NCI-H2029 treated with DMSO at 0.1 percent for 48 hours (cell line): ENCODE measurements at places on chromosomes 11 and 22.

DNA sequence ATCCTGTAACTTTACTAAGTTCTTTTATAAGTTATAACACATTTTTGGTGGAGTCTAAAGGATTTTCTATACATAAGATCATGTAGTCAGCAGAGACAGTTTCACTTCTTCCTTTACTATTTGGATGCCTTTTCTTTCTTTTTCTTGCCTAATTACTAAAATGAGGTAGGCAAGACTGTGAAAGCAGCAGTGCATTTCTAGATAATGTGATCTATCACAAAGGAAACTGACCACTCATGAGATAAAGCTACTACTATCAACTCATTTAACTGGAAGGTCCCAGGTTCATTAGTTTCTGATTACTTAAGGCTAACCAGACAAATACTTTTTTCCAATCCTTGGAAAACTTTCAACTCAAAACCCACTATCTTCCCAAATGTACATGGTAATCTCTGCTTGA lies 196.2 kb upstream of the E2F8 start:
- no peak for DNase-seq

DNA sequence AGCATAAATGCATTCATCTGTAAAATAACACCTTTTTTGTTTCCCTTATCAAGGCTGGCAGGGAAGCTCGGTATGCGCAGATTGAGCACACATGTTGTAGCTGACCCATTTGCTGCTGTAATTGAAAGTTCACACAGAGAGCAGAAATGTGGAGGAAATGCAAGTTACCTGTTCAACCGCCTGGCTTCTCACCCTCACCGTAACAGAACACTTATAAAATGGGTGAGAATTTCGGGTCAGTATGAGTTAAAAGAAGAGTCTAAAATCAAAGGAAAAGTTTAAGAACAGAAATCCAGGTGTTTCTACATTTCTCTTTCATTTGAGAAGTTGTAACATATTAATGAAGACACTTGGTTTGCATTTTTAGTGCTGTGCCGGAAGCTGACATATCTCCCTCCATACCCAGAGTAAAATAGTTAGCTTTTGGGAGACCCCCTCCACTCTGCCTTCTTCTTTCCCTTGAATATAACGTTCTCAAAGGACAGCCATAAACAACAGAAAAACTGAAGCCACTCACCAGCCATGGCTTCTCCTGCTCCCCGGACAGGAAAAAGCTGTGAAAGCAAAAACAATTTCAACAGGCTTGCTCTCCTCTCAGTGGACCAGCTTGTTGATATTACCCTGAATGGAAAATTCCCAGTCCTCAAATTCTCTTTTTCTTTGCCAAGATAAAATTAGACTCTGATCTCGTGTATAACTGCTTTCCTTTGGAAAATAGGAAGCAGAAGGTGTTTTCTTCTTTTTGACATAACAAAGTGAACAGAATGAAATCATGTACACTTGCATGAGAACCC lies at the start of gene CASP12:
Gene CASP12 (minus strand): TSS at position 570 of the 794 bp plus-strand sequence.
- no peak for DNase-seq

GRCh38 chr22:28521451-28521850 lies 158.2 kb downstream of the TTC28 start:
- DNase-seq, result no peak

DNA sequence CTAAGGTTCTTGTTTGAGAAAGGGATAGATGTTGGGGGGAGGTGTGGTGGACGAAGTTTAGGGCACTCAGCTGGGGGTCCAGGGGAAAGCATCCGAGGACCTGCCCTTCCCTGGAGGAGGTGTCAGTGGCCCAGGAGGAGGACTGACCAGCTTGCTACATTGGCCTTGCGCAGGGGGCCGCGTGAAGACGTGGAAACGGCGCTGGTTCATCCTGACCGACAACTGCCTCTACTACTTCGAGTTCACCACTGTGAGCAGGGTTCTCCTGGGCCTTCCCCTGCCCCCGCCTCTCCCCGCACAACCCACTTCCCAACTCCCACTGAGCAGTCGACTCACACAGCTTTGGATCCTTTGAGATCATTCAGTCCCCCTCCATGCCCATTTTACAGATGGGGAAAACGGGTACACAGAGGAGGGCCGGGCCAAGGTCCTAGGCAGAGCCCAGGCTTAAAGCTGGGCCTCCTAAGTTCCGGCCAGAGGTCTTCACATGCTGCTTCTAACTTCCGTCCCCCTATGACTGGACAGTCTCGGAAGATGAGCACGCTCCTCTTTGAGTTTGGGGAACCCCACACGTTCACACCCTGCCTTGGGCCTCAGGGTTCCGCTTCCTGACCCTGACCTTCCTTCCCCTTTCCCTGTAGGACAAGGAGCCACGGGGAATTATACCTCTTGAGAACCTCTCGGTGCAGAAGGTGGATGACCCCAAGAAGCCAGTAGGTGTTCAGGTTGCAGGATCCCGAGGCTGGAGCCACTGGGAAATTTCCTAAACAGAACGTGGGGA lies 28.7 kb downstream of the CYTH4 start:
- DNase-seq, result no peak

DNA sequence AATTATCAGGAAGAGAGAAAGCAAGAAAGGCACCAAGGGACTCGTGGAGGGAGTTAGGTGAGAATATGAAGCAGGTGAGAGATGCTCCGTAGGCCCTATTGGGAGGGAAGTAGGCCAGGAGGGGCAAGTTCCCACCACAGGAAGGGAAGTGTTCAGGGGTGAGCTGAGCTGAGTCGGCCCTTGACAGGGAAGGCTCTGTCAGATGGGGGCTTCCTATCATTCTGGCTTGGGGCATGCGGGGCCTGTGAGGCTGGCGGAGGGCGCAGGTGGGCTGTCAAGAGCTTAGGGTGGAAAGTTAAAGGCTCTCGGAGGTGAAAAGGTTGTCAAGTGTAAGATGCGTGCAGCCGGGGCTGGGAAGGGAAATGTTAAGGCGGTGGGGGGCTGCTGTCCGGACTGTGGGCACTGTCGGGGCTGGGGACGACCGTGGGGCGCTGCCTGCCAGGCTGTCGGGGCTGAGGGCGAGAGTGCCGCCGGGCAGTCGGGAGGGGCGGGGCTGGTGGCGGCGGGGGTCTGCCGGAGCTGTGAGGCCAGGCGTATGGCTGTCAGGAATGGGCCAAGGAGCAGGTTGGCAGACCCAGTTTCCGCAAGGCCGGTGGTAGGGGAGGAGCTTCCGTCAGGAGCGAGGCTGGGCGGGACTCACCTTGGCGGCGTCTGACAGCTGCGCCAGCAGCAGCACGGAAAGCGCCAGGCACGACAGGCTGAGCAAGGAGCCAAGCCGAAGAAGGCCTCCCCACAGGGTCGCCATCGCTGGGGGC lies 496 bp downstream of the TMEM9B start:
- DNase-seq, result peak; percentile 50

DNA sequence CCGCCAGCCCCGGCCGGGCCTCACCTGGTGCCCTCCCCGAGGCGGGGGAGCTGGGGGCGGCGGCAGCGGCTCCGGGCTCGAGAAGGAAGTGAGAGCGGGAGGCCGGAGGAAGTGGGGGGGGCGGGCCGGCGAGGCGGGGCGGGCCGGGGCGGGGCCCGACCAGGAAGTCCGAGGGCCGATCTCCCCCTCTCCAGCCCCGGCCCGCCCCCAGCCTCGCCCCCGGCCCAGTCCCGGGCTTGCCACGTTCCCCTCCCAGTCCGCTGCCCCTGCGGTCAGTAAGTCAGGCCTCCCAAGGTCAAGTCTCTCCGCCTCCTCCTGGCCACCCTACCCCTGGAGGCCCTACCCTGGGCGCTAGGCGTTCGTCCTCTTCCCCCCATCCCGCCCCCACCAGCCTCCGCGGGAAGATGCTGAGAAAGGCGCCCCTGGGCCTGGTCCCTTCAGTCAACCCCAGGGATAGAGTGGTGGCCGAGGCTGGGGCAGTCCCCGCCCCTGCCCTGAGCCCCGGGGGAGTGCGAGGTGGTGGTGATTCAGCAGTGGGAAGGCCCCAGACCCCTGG lies at the start of gene RHOG:
Gene RHOG (minus strand): TSS at position 90 of the 556 bp plus-strand sequence. CDS start 12,821 bp downstream, outside the sequence.
- no peak for DNase-seq

- no peak for DNase-seq
Observed at GRCh38 chr22:36781656-36782627, 6.0 kb upstream of the IFT27 start.

DNA sequence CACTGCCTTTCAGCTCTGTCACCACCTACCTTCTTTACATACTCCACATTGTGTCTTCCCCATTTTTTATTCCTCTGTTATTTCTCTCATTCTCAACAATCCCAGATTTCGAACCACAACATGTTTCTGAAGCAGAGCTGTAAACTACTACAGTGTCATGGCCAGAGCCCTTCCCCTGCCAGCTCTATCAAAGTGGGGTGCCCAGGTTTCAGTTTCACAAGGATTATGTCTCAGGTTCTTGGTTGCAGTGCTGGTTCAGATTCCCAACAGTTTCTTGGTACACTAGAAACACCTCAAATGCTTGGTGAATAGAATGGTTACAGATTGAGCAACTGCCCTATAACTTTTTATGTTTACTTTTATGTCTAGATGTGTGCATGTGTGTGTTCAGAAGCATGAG lies 172.7 kb upstream of the MTNR1B start:
- DNase-seq, result no peak

DNA sequence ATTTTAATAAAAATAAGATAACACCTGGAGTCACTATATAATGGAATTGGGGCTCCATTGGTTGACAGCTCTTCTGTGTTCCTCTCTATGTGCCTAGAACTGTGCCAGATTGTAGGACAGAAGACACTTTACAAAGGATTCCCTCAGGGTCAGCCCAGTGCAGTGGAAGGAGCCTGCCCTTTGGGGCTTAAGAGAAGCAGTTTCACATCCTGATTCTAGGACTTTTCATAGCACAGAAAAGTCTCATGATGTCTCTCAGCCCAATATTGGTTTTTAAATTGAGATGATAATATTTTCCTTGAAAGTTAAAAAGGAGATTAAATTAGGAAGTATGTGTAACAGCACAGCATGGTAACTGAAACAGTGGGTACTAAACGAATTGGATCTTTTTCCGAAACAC lies 7.1 kb downstream of the PLAAT4 start:
- DNase-seq, result no peak

- no peak for DNase-seq
Observed at GRCh38 chr22:38202437-38203089, 769 bp downstream of the MAFF start.

- no peak for DNase-seq
Observed at GRCh38 chr22:28899199-28899853, 16.0 kb downstream of the ZNRF3 start.

DNA sequence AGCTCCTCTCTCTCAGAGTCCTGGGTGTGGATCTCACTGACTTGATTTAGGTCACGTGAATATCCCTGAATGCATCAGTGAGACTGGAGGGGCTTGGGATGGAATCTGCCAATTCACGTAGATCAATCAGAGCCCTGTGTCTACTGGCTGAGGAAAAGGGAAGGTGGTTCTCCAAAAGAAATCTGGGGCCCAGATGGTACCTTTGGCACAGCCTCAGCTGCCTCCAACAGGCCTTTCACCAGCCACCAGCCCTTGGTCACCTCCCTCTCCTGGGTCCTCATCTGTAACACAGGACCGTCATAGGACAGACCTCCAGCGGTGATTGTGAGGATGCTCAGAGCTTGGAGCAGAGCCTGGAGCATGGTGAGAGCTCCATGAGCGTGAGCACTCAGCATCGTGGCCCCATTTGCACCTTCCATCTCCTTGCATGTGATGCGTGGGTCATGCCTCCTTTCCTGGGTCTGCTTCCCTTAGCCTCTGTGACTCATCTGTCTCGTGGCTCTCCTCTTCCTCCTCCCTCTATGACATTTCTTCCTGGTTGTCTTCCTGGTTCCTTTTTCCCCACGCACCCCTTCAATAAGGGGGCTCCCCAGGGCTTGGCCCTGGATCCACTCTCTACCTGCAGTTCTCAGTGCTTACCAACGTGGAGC lies 7.5 kb upstream of the MIEF1 start:
- DNase-seq, result no peak

- DNase-seq, result no peak
Observed at GRCh38 chr11:66856496-66857233, at the start of gene LRFN4. LRFN4 (plus strand) TSS chr11:66857064; CDS start chr11:66857745, 681 bp downstream.

GRCh38 chr11:135046986-135047385 lies 634.9 kb upstream of the B3GAT1 start:
- DNase-seq, result no peak

DNA sequence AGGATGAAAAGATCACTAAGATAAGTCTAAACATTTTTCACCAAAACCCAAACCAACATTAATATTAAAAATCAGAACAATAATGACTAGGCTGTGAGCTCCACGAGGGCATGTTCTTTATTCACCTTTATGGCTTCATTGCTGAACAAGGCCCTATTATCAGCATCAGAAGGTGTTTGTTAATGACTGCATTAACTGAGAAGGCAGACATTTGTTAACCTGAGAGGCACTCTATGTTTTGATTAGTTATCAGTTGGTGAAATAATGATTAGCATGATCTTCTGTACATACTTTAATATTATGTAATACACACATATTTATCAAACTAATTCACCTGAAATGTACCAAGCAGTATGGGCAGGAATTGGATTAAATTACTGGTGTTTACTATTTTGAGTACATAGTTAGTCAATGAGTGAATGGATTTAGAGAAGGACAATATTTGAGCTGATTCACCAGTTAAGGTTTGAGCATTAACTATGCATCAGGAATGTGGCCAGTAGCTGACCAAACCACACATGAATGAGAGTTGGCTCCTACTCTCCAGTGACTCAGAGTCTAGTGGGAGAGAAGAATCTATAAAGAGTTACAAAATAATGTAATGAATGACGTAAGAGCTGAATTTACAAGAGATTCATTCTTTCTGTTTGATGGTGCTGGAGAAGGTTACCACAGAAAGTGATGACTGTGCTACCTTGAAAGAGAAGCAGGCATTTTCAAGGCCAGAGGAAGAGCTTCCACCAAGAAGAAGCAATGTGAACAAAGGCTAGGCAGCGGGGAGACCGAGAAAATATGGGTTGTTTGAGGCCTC lies 6.7 kb downstream of the IL18 start:
- no peak for DNase-seq

DNA sequence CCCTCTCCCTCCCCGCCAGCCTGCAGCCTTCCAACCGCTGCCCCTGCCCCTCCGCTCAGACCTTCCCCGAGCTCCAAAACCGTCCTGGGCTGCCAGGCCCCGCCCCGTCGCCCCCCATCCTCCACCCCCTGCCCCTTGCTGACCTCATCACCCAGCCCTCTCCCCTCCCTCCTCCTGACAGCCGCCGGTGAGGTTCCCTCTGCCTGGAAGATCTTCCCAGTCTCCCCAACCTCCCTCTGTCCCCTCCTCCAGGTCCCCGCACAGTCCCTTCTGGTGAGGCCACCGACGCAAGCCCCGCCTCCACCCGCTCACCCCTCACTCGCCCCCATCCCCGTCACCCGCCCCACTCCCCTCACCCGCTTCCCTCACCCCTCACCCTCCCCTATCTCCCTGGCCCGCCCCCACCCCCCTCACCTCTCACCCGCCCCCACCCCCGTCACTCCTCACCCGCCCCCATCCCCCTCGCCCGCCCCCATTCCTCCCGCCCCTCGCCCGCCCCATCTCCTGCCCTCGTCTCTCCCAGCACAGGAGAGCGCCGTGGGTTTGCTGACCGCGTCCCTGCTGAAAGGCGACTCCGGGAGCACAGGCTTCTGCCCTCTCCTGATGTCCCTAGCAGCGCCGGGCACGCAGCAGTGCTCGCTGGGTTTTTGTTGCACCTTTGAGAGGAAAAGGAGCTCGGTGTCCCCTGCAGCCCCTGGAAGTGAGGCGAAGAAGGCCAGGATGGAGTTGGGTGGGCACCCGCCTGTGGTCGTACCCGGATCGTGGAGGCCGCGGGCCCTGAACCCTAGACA lies 16.4 kb upstream of the UPK3A start:
- no peak for DNase-seq

- no peak for DNase-seq
Observed at GRCh38 chr22:18096823-18097222, 13.8 kb upstream of the TUBA8 start.
